ENCODE measurements at places on chromosomes 12 and 14. TPM values are rescaled to one million over a fixed set of nuclear protein-coding genes. Genes with fewer than 3 reads are reported as not detected.

The SMAGP gene
- total RNA-seq: 27.4 TPM

The C14orf132 gene
- total RNA-seq: 23.9 TPM

The RD3L gene
- total RNA-seq: not detected

DNA sequence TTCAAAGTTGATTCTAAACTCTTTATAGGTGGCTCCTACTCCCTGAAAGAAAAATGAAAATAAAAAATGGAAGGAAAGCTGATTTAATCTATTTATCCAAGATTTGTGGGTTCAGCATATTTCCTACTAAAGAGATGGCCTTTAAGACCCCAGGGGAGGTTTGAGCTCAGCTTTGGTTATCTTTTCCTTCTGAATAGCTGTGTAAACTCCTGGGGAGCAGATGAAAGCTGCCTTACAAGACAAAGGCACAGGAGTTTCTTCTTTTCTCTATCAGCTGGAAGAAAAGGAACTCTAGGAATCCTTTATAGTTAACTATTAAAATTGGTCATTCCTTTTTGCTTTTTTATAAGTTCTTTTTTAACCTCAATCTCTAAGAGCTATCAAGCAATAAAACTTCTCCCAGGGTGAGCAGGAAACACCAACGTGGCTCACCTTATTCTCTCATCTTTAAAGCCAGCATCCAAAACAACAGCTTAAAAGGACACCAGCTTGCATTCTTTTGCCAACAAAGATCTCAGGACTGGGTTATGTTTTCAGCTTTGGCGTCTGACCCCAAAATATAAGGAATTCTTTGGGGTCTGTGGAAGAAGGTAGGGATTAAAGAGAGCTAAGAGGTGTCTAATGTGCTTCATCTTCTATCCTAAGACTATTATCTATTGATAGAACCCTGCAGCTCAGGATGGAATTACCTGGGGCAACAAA, 371.7 kb upstream of the KITLG start:
- no peaks in the 10 kb centered on the region for H3K36me3 ChIP-seq
- no peaks in the 10 kb centered on the region for H3K4me1 ChIP-seq
- DNase-seq: no peak
- no peaks in the 10 kb centered on the region for H3K27me3 ChIP-seq
- no peak overlapping the region for H3K4me3 ChIP-seq

DNA sequence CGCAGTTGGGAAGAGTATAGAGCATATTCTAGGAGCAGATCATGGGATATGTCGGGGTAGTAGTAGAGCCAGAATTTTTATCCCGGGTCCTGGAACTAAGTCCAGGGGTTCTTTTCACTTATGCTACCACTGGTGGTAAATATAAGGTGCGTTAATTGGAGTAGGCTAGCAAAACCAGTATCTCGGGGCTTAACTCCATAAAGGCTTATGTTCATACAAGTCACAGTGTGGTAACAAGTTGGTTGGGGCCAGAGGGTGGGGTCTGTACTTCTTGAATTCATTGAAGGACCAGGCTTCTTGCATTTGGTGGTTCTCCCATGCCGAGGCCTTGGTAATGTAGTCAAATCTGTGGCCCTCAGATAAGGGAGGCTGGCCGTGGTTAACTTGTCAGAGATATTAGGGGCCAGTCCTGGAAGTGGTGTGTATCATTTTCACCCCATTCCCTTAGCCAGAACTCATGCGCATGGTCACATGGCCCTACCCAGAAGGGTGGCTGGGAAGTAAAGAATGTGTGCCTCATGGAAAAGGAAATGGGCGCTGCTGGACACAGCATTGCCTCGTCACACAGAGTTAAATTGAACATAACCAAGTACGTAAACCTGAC, 1.5 kb upstream of the ZNF641 start:
- H3K4me1 ChIP-seq: no peaks in the 10 kb centered on the region
- no peaks in the 10 kb centered on the region for H3K27me3 ChIP-seq
- no peak overlapping the region for H3K27ac ChIP-seq
- peaks cover 7% of the 10 kb centered on the region for H3K36me3 ChIP-seq
- DNase-seq: no peak
- no peak overlapping the region for H3K4me3 ChIP-seq

GRCh38 chr12:5996459-5996858, 51.4 kb upstream of the ANO2 start:
- no peak overlapping the region for H3K27ac ChIP-seq
- no peaks in the 10 kb centered on the region for H3K4me1 ChIP-seq
- no peak overlapping the region for H3K4me3 ChIP-seq
- H3K36me3 ChIP-seq: no peaks in the 10 kb centered on the region

Data from ascending aorta (tissue), 2 donors.